ENCODE measurements at places on chromosomes 16 and 17.

DNA sequence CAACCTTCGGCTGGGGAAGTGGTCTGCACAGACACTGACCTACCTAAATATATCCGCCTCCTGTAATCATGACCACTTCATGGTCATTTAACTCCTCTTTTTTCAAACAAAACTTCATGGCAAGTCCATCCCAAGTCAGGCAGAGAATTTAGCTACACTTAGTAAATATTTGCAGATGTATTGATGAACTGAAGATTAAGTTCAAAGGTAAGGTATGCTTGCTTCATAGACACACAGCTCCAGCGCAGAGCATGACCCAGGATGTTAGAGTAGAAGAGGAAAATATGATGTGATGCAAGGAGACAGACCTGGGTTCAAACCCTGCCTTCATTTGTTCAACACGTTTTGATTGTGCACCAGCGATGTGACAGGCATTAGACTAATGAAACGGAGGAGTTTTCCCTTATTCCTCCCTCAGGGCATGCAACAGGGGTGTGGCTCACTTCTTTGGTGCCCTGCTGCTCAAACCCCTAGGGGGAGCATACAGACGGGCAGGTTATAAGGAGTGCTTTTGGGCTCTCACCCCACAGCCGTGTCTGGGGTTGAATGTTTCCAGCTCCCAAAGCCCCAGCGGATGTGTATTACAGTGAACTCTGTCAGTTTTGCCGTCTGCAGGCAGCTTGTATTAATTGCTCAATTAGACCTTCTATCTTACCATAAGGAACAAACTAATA lies 23.9 kb upstream of the CLEC3A start:
- DNase-seq, result no peak

DNA sequence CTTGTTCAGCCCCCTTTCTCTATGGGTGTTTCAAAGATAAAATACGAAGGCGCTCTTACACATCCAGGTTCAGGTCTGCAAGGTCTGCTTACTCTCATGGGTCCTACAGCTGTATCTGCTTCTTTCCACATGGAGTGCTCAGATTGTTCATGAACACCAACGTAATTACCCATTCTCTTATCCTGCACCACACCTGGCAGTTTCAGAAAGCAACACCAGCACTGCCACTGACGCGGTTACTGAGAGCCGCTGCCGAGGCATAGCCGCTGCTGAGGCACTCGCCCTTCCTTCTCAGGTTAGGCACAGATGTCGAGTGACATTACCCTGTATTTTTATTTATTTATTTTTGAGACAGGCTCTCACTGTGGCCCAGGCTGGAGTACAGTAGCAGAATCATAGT lies 147.1 kb downstream of the RPTOR start:
- no peak for DNase-seq

DNA sequence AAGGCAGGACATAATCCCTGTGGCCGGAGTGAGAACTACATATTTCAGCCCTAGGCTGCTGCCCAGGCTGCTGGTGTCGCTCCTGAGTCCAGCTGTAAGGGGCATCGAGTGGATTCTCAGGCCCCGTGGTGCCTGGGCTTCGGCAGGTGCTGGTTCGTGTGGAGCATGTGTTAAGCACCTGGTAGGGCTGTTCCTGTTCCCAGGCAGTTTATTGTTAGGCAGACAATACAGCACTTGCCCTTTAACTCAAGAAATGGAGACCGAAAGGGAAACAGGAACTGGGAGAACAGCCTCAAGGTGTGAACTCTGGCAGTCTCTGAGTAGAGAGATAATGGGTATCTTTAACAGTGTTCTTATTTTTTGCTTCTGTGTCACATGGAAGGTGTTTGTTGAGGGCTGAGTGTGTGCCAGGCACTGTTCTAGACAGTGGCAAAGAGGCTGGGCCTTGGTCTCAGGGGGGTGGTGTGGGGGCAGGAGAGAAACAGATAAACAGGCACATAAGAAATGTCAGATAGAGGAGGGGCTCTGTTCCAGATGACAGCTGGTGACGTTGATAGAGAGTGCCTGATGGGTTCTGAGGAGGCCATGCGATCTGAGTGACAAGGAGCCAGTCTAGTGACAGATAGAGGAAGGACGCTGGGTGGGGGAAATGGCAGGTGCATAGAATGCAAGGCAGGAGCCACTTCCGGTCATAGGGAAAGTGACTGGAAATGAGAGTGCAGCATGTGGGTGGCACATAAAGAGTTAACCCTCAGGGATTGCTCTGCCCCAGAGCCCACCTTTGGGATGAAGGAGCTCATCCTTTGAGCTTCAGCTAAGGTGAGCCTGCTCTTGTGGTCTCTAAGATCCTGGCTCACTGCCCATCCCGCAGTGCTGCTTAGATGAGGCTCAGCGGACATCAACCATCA lies 33.8 kb downstream of the EPN2 start:
- no peak for DNase-seq

DNA sequence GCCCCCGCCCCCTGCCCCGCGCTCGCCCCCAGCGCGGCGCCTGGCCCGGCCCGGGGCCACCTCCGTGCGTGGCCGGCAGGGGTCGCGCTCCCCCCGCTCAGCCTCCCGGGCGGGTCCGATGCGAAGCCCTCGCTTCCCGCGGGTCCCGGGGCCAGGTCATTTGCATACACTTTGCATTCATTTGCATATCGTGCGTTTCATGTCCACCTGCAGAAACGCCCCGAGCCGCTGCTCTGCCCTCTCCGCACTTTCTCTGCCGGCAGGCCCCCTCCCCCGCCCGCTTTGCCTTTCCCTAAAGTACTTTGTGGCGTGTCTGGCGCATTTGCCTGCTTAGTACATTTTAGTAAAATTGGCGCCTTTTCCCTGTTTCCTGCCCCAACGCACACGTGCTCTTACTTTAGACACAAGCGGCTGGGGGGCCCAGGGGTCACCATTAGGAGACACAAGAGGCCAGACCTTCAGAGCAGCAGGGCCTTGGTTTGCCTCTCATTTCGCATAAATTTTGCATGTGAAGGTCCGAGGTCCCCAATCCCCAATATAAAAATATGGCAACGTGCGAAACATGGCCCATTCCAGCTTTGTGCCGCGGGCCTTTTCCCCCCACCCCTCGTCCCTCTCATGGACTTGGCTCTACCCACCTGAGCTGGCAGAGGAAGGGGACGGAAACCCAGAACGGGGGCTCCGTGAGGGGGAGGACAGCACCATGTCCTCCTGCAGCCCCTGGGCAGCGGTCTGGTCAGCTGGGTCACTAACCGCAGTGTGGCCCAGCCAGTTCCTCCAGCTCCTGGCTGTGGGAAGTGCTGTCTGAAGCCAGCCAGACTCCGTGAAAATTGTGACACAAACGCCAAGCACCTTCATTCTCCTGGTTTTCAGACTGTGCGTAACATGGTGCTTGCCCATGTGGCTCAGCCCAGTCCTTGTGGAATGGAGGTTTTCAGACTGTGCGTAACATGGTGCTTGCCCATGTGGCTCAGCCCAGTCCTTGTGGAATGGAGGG lies 34.8 kb downstream of the CBFA2T3 start:
- DNase-seq, result no peak

DNA sequence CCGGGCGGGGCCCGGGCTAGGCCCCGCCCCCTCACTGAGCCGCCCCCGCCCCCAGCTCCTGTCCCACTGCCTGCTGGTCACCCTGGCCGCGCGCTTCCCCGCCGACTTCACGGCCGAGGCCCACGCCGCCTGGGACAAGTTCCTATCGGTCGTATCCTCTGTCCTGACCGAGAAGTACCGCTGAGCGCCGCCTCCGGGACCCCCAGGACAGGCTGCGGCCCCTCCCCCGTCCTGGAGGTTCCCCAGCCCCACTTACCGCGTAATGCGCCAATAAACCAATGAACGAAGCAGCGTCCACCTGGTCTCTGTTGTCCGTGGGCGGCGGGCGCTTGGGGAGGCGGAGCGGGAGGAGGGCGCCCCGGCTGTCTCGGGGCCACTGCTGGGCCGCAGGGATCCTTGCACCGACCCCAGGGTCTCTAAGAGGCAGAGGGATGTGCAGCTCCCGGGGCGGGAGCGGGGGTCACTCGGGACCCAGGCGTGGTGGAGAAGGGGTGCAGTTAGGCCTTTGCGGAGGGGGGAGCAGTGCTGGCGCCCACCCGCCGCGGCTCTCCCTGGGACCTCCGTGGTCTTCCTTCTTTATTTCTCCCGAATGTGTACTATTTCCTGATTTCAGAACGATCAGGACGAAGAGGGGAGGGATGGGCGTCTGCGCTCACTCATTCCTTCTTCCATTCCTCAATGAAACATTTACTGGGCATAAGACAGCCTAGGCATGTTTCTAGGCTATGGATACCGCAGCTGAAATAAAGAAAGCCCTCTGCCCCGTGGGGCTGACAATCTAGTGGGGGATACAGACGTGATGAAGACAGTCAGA lies 2.0 kb downstream of the HBZ start:
- DNase-seq, result no peak

Data from C1 segment of cervical spinal cord (tissue), 14 donors.